ENCODE measurements at places on chromosomes 13 and 19. TPM values are rescaled to one million over a fixed set of nuclear protein-coding genes. Genes with fewer than 3 reads are reported as not detected.

The FAM216B gene
- not detected for total RNA-seq

The KIR3DL2 gene
- total RNA-seq: 0.65 TPM

The TTC9B gene
- not detected for total RNA-seq

The PRSS57 gene
- total RNA-seq: not detected

The PSG6 gene
- total RNA-seq: not detected
